Skin of body (tissue), 3 donors: ENCODE measurements at places on chromosomes 2 and 18.

DNA sequence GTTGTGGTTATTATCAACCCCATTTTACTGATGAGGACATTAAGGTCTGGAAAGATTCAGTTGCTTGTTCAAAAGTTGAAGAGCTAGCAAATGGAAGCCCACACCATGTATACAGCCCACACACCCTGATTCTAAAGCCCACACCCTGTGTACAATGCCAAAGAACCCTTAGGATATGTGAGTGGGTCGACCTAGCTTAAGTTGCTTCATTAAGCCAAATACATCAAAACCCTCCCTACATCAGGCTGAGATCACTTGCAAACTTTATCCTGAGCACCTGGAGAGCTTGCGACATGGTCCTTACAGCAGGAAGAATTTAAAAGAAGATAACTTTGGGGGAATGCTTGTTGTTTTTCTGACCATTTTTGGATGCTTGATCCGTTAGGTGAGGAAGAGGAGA lies 435 bp upstream of the ARHGAP25 start:
- DNase-seq = no peak

- no peak for DNase-seq
These were observed 807.5 kb downstream of the MBD2 start for GRCh38 chr18:53417003-53417402.

GRCh38 chr18:57802213-57803102 lies 657 bp downstream of the ATP8B1 start:
- DNase-seq = no peak

- DNase-seq = no peak
These were observed 137.0 kb upstream of the RBBP8 start for GRCh38 chr18:22796113-22796512.

DNA sequence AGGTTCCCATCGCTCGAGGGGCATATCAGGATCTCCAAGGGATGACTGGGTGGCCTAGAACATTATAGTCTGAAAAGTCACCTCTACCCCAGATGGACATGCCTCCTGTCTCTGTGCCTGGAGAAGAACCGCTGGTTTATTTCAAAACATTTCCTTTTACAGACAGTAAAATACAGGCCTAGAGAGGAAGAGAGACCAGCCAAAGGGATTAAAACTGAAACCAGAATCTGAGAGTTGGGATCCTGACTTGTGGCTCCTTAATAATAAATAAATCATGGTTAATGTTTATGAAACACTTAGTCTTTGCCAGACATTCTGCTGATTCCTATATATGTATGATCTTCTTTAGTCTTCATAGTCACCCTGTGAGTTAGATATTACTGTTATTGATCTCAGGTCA lies 153.7 kb downstream of the DDX1 start:
- no peak for DNase-seq
